ENCODE measurements at places on chromosomes 13 and 19.

DNA sequence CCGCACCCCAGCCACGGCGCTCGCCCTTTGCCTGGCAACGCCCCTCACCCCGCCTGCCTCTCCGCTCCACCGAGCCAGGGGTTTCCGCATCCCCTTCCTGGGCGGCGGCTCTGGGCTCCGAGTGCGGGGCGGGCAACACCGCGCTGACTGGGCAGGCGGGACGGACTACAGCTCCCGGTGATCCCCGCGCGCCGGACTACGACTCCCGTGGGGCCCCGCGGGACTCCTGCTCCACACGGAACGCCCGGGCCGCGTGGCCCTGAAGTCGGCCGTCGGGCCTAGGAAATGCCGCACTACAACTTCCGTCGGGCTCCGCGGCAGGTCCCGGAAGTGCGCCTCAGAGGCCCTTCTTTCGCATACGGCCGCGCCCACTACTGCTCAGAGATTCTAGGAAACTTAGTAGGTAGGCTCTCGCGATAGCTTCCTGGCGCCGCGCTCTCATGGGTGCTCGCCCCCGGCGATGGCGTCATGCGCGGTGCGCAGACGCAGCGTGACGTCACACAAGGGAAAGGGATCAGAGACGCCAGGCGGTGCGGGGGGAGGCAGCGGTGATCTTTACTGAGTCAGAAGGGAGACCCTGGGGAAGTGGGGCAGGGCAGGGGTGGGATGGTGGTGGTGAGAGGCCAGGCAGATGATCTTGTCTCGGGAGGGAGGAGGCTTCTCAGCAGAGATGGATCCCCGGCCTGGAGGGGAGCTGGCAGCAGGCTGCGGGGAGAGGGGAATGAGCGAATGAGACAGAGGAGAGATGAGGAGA lies at the start of gene JOSD2:
Gene JOSD2, minus strand, starts transcription at position 123 of the 754 bp plus-strand sequence. CDS start 760 bp downstream, outside the sequence.
- peak within 1 kb of the TSS; percentile 79 for H3K27ac ChIP-seq
- peak within 1 kb of the TSS; percentile 63 for H3K4me3 ChIP-seq
- no peaks in the 10 kb centered on the region for H3K36me3 ChIP-seq
- H3K4me1 ChIP-seq = no peaks in the 10 kb centered on the region

GRCh38 chr19:16628984-16629691 lies 1.1 kb upstream of the MED26 start:
- DNase-seq = no peak
- H3K27me3 ChIP-seq = no peaks in the 10 kb centered on the region
- H3K36me3 ChIP-seq = no peaks in the 10 kb centered on the region
- peak overlapping the region; percentile 100 for H3K27ac ChIP-seq

DNA sequence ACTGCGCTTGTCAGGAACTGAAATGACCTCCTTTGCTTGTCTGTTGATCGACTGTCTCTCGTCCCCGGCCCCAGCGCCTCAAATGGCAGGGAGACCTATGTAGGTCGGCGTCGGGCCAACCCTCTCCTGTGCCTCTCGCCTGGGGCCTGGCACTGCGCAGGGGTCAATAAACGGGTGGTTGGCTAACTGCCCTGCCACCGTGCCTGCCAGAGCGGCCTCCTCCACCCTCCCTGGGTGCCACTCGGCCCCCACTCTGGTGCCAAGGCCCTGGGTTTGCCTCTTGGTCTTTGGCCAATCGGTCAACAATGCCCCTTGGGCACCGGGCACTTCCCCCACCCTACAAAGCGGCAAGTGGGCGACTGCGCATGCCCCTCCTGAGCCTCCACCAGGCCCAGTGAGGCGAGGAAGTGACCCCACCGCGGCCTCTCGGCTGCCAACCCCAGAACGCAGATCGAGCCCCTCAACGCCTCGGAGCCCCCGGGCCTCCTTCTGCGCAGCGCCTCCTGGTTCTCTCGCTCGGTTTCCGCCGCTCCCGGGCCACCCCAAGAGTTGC lies 1.1 kb downstream of the KEAP1 start:
- peak; percentile 76 for DNase-seq
- peak overlapping the region; percentile 99 for H3K4me3 ChIP-seq
- H3K27me3 ChIP-seq = no peaks in the 10 kb centered on the region
- peaks cover 22% of the 10 kb centered on the region for H3K36me3 ChIP-seq
- peak overlapping the region; percentile 99 for H3K27ac ChIP-seq
- H3K4me1 ChIP-seq = no peaks in the 10 kb centered on the region

DNA sequence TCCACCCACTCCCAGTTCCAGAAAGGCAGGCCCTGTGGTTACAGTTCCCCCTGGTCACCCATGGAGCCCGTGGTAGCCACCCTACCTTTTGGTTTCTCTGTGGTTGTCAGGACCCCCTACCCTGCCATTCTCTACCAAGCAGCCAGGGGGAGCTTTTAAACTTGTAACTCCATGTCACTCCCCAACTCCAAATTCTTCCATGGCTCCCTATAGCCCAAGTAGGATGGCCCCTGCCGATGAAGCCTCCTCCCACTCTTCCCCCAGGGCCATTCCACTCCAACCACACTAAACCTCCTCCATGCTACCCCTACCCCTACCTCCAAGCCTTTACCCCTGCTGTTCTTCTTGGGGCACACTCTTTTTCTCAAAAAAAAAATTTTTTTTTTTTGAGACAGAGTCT lies 2.2 kb downstream of the S1PR2 start:
- peak overlapping the region; percentile 83 for H3K27ac ChIP-seq
- no peaks in the 10 kb centered on the region for H3K27me3 ChIP-seq
- H3K4me1 ChIP-seq = no peaks in the 10 kb centered on the region
- no peak for DNase-seq

DNA sequence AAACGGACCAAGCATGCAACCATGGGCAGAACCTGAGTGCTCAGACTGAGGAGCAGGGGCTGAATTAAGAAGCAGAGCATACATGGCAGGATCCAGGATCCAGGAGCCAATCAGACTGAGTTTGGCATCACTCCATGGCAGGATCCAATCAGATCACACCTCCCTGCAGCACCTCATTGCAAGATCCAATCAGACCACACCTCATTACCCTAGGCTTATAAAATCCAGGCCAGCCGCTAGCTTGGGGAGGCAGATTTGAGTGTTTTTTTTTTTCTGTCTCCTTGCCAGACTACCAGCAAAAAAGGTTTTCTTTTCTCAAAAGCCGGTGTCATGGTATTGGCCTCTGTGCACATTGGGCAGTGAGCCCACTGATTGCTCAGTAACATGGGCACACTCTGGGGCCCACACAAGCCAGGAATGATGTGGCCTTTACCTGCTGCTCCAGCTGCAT lies 127.9 kb upstream of the GJB6 start:
- H3K36me3 ChIP-seq = no peaks in the 10 kb centered on the region
- H3K27ac ChIP-seq = no peak overlapping the region
- no peaks in the 10 kb centered on the region for H3K27me3 ChIP-seq
- DNase-seq = no peak
- H3K4me1 ChIP-seq = no peaks in the 10 kb centered on the region
- no peak overlapping the region for H3K4me3 ChIP-seq

- no peak for DNase-seq
- no peaks in the 10 kb centered on the region for H3K36me3 ChIP-seq
- H3K4me1 ChIP-seq = no peaks in the 10 kb centered on the region
- no peak overlapping the region for H3K4me3 ChIP-seq
- H3K27me3 ChIP-seq = no peaks in the 10 kb centered on the region
Measured at GRCh38 chr13:48158915-48159314, 64.0 kb upstream of the MED4 start.

DNA sequence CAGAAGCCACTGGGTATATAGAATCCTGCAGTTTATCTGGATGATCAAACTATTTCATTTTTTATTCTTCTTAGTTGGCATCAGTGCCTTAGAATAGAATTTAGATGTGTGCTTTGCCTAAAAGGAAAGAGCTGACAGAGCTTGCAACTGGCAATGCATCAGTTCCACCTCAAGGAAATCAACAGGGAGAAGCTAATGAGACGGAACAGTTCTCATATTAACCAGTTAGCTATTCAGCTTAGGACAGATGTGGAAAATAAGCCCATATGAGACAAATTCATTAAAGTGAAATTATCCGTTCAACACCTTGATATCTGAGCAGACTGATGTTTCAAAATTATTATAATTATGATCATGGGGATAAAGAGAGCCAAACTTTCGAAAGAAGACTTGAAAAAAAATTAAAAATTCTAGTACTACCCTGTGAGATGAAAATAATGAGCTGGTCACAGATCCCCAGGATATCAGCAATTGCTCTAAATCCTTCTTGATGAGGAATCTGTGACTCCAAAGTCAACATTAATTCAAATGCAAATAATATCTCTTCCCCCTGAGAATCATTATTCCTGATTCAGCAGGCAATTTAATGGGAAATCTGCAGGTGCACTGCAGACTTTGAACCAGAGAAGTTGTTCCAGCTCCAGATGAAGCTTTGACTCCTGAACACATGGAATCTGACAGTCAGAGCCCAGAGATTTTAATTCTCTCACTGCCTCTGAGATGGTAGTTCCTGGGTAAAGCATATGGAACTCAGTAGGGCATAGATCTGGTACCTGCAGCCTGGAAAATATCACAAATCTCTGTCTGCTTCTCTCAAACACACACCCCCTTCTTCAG lies 486.8 kb downstream of the FOXO1 start:
- no peak overlapping the region for H3K27ac ChIP-seq
- no peak overlapping the region for H3K4me3 ChIP-seq
- no peaks in the 10 kb centered on the region for H3K36me3 ChIP-seq
- no peak for DNase-seq

- no peak overlapping the region for H3K4me3 ChIP-seq
- H3K27me3 ChIP-seq = no peaks in the 10 kb centered on the region
- no peak overlapping the region for H3K27ac ChIP-seq
- DNase-seq = no peak
- no peaks in the 10 kb centered on the region for H3K4me1 ChIP-seq
- H3K36me3 ChIP-seq = no peaks in the 10 kb centered on the region
Measured at GRCh38 chr13:111065698-111066097, 49.4 kb upstream of the ARHGEF7 start.

GRCh38 chr19:35355791-35356460 lies 2.3 kb upstream of the FFAR3 start:
- no peak overlapping the region for H3K4me3 ChIP-seq
- H3K36me3 ChIP-seq = no peaks in the 10 kb centered on the region
- peaks cover 6% of the 10 kb centered on the region for H3K4me1 ChIP-seq

DNA sequence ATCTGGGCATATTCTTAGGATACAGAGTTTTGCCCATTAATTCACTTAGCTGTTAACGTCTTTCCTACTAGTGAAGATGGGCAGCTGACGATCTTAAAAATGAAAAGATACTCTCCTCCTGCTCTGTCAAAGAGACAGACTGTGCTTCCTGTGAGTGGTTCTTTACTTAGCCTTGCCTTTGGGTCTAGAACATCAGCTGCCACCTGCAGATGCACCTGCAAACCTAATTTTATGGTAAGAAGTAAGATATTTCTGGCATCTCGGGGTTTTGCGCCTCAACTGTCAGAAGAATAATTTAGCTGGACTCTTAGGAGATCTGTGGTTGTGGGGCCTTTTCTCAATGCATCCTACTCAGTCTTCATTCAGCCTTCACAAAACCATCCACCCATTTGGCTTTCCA lies 36.2 kb downstream of the TRPC4 start:
- H3K27ac ChIP-seq = no peak overlapping the region
- H3K4me3 ChIP-seq = no peak overlapping the region
- no peaks in the 10 kb centered on the region for H3K27me3 ChIP-seq
- no peak for DNase-seq
- H3K36me3 ChIP-seq = no peaks in the 10 kb centered on the region

DNA sequence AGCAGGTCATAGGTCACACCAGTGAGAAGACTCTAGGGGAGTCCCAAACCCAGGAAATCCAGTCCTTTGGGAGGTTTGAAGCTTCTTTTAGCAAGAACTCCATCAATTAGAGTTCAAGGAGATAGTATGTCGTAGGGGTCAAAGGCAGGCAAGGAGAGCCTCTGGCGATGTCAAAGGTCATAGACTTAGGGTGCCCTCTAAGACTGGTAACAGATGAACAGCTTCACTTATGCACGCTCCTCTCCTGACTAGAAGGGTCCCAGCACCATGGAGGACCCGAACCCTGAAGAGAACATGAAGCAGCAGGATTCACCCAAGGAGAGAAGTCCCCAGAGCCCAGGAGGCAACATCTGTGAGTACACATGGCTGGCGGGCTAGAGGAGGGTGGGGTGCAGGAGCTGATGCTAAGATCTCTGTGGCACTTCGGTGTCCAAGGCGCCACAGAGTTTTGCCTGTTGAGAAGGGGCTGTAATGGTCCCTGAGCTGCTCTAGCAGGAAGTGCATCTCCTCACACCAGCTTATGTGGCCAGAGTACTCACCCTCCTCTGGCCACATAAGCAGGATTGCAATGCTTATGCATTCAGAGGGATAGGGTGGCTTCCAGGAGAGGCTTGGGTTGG lies 557 bp downstream of the ZNF576 start:
- H3K4me3 ChIP-seq = peak overlapping the region; percentile 67
- peak overlapping the region; percentile 96 for H3K27ac ChIP-seq
- no peaks in the 10 kb centered on the region for H3K4me1 ChIP-seq
- no peak for DNase-seq
- H3K36me3 ChIP-seq = peaks cover 30% of the 10 kb centered on the region

DNA sequence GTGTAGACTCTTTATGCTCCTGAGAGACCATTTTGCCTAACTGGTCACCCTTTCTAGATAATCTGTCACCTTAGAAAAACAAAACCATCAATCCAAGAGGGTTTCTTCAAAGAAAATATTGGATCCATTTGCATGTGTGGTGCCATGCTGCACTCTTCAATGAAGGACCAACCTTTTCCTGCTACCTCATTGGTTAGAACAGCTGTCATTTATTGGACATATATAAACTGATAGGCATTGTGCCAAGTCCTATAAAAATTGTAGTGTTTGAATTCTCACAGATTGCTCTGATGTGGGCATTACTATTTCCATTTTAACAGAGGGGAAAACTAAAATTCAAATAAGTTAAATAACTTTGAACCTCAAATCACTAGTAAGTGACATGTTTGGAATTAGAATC lies 333.2 kb downstream of the MYO16 start:
- H3K36me3 ChIP-seq = no peaks in the 10 kb centered on the region
- no peak overlapping the region for H3K4me3 ChIP-seq
- H3K27me3 ChIP-seq = no peaks in the 10 kb centered on the region
- H3K4me1 ChIP-seq = no peaks in the 10 kb centered on the region
- no peak overlapping the region for H3K27ac ChIP-seq

DNA sequence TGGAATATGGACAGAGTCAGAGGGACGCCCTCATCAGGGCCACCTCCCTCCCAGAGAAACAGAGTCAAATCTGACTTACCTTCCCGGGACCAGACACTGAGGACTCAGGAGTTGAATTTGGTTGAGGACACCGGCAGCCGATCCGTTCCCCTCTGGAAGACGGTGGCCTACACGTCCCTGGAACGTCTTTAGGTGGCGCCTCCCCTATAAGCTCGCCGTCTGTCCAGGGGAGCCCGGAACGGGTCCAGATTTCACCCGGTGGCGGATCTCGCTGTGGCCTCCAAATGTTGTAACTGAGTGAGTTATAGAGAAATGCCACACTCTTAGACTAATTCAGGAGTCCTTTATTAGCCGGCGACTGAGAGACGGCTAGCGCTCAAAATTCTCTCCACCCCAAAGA lies 9.0 kb downstream of the TNFSF14 start:
- no peaks in the 10 kb centered on the region for H3K36me3 ChIP-seq
- H3K4me1 ChIP-seq = no peaks in the 10 kb centered on the region
- H3K27ac ChIP-seq = no peak overlapping the region

Measured in right atrium auricular region (tissue), 2 donors.